NCI-H1092 (cell line): ENCODE measurements at places on chromosomes 1 and 21.

DNA sequence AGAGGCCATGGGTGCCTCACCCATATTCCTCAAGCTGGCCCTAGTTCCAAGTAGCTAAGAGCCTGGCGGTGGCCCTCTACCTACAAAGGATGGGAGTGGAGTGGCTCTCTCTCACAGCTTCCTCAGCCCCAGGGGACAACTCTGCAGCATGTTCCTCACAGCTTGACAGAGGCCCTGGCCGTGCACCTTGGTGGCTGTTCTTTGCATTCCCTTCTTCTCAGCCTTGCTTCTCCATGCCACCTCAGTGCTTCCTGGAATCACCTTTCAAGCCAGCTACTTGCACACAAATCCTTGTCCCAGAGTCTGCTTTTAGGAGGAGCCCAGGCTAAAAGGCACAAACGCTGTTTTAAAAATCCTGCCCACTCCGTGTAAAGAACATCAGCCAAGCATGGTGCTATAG lies 69.0 kb upstream of the DIRAS3 start:
- DNase-seq, result no peak

DNA sequence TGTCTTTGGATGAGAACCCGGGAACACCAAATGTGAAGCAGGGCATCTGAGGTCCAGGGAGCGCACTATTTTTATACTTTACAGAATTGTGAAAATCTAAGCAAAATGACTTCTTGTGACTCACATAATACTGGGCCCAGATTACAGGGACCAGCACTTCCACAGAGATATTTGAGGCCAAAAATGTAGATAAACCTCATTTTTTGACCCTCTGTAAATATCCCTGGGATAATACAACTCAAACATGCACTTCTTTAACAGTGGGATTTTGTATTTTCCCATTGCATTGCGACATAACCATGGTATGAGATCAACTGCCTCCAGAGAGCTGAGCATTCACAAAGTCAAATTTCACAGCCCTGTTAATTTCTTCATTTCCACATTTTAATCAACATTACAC lies 289.4 kb upstream of the ADGRL4 start:
- DNase-seq, result no peak

- DNase-seq, result no peak
These were observed 120.4 kb downstream of the SIPA1L2 start for GRCh38 chr1:232509570-232509969.

GRCh38 chr1:206761159-206761768 lies 9.3 kb upstream of the IL19 start:
- DNase-seq, result no peak

- DNase-seq, result no peak
These were observed 42.9 kb downstream of the HLX start for GRCh38 chr1:220921971-220922635.

DNA sequence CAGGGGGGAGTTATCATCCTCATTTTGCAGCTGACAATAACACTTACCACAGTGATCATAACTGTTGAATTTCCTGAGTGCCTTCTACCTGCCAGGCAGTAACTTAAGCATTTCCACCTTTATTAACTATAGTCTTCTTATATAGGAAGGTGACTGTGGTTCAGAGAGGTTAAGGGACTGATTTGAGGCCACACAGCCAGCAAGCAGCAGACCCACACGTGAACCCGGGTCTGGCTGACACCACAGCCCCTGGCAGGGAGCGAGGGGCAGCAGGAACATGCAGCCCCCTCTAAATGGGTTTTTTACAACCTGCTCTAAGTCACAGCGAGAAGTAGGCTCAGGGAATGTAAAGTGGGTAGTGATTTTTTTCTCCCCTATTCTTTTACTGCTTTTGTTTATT lies 248.2 kb downstream of the KAZN start:
- DNase-seq, result no peak

- DNase-seq, result no peak
These were observed 60.5 kb upstream of the HP1BP3 start for GRCh38 chr1:20847611-20848080.

DNA sequence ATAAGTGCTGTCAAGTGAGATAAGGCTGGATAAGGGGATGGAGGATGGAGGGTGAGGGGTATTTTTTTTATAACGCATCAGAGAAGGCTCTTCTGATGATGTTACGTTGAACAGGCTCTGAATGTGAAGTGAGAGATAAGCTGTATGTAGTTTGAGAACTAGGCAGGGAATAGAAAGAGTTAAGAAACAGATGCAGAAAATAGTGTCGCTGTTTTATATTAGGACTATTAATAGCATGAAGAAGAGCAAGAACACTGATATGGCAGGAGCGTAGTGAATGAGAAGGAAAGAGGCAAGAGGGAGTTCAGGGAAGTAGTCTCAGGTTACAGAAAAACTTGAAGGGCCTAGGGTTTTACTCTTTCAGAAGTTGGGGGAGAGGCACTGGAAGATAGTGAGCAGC lies 59.8 kb downstream of the GPR88 start:
- no peak for DNase-seq

DNA sequence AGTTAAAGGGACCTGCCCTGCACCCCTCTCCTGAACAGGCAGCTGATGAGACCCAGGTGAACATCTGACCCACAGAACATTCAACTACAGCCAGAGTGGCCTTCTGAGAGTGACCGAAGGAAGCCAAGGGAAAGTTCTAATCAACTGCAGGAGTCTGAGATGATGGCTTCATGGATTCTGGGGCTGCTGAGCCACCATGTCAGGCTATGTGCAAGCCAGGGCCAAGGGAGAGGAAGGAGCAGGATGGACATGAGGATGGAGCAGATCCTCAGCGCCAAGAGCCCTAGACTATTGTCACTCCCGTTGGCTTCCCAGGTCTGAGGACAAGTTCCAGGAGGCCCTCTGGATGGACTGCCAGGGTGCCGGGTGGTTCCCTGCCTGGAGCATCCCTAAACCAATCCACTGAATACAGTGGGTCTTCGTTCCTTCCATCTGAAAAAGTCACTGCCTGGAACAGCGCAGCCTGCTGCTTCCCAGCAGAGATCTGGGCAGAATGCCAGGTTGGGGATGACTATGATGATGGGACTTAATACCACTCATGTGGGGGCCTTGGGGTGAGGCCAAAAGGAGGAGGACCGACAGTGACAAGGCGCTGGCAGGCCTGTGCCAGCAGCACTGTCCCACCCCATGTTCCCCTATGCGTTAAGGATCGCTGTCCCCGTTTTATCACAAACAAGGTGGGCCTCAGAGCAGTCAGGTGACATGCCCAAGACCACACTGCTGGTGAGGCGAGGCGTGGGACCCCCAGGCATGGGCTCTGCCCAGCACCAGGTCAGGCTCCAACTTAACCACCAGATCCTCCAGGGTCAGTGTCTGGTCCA lies 19.8 kb downstream of the SPOCD1 start:
- peak; percentile 59 for DNase-seq

DNA sequence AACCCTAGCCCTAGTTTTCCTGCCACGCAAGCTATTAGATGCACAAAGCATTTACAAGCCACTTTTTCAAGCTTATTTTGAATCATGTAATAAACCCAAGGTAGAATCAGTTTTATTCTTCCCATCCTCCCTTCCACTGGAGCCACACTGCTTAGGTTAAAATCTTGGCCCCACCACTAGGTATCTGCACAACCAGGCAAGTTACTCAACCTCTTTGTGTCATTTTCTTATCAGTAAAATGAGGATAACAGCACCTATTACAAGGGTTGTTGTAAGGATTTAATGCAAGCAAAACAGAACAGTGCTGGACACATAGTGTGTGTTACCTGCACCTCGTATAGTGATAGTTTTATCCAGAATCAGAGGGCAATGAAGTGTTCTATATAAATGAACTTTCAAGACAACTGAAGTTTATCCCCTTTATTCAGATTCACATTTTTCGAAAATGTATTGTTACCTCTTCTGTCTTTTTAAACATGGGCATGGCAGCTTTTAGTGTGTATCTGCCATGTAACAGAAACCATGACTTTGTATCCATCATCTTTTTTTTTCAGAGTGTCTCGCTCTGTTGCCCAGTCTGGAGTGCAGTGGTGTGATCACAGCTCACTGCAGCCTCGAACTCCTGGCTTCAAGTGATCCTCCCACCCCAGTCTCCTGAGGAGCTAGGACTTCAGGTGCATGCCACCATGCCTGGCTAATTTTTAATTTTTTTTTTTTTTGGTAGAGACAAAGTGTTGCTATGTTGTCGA lies 17.2 kb upstream of the TTC39A start:
- no peak for DNase-seq
